ENCODE measurements at places on chromosomes 2 and 18. TPM values are rescaled to one million over a fixed set of nuclear protein-coding genes. Genes with fewer than 3 reads are reported as not detected.

CCDC121 gene
- 5.6 TPM for total RNA-seq

DCTN1 gene
- total RNA-seq = 120 TPM

RUFY4 gene
- not detected for total RNA-seq

ADD2 gene
- 5.0 TPM for total RNA-seq

TEKT4 gene
- 0.34 TPM for total RNA-seq

NEU4 gene
- total RNA-seq = 0.19 TPM

RRM2 gene
- 109 TPM for total RNA-seq

POTEI gene
- total RNA-seq = 2.1 TPM

DNA sequence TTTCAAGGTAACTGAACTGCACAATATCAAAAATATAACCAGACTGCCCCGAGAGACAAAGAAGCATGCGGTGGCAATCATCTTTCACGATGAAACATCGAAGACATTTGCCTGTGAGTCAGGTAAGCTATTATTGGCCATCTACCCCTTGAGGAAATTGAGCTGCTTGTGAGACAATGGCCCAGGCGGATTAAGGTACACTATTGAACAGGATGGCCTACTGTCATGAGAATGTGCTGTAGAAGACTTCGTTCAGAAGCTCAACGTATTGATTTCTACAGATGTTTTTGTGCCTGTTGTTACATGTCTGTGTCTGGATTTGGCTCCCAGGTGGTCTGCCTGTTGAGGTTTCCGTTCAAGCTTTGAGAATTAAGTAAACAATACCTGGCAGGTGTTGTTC lies 198.7 kb downstream of the DOK6 start:
- no peak overlapping the region for H3K27ac ChIP-seq
- H3K27me3 ChIP-seq = no peaks in the 10 kb centered on the region
- no peak for DNase-seq
- no peak overlapping the region for H3K4me3 ChIP-seq
- H3K36me3 ChIP-seq = no peaks in the 10 kb centered on the region

- H3K4me3 ChIP-seq = no peak overlapping the region
- peaks cover 20% of the 10 kb centered on the region for H3K27me3 ChIP-seq
Observed at GRCh38 chr2:88471083-88471942, 18.8 kb upstream of the FOXI3 start.

GRCh38 chr2:96508521-96509113 lies 3.5 kb upstream of the NEURL3 start:
- H3K27me3 ChIP-seq = peaks cover 23% of the 10 kb centered on the region
- H3K27ac ChIP-seq = no peak overlapping the region
- peaks cover 21% of the 10 kb centered on the region for H3K4me1 ChIP-seq
- DNase-seq = peak; percentile 66
- no peak overlapping the region for H3K4me3 ChIP-seq

- H3K27me3 ChIP-seq = no peaks in the 10 kb centered on the region
- peaks cover 45% of the 10 kb centered on the region for H3K4me1 ChIP-seq
- H3K4me3 ChIP-seq = peak overlapping the region; percentile 12
- no peak for DNase-seq
- H3K36me3 ChIP-seq = peaks cover 4% of the 10 kb centered on the region
Observed at GRCh38 chr2:62112179-62112578, 83.7 kb upstream of the B3GNT2 start.

DNA sequence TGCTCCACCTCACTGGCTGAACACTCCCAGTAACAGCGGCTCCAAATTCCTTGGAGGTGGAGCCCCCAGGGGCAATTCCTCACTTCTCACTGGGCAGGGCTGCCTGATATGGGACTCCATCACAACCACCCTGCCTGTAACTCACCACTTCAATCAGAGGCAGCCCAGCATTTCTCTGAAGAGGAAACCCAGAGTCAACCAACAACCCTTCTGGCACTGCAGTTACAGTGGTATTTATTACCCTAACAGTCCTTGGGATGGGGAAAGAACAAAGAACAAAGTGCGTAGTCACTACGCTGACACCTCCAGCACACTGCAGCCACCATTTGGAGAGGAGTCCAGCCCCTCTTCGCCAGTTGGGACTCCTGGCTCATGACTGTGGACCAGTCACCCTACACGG lies 85.7 kb upstream of the GALNT13 start:
- H3K27ac ChIP-seq = no peak overlapping the region
- no peaks in the 10 kb centered on the region for H3K27me3 ChIP-seq
- H3K4me3 ChIP-seq = no peak overlapping the region
- no peak for DNase-seq
- H3K36me3 ChIP-seq = no peaks in the 10 kb centered on the region

DNA sequence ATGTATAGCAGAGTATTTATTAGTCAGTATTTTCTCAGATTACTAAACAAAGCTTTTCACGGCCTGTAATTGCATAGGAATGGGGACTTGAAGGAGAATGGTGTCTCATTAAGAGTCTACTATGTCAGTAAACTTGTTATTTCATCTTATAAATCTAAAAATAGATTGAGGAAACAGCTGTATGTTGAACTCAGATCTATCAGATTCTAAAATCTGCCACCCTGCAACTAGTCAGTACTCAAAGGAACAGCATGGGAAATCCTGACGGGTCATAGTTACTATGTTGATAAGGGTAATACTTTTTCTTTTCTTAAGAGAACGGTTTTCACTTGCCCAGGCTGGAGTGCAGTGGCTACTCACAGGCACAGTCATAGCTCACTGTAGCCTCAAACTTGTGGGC lies 70.2 kb upstream of the EMILIN2 start:
- H3K4me3 ChIP-seq = no peak overlapping the region
- H3K27ac ChIP-seq = no peak overlapping the region
- H3K4me1 ChIP-seq = no peaks in the 10 kb centered on the region
- peaks cover 32% of the 10 kb centered on the region for H3K36me3 ChIP-seq

- H3K36me3 ChIP-seq = peaks cover 8% of the 10 kb centered on the region
- no peak for DNase-seq
- H3K4me3 ChIP-seq = peak overlapping the region; percentile 89
- no peaks in the 10 kb centered on the region for H3K27me3 ChIP-seq
- peak overlapping the region; percentile 84 for H3K27ac ChIP-seq
Observed at GRCh38 chr2:54560146-54560881, 104.2 kb downstream of the SPTBN1 start.

DNA sequence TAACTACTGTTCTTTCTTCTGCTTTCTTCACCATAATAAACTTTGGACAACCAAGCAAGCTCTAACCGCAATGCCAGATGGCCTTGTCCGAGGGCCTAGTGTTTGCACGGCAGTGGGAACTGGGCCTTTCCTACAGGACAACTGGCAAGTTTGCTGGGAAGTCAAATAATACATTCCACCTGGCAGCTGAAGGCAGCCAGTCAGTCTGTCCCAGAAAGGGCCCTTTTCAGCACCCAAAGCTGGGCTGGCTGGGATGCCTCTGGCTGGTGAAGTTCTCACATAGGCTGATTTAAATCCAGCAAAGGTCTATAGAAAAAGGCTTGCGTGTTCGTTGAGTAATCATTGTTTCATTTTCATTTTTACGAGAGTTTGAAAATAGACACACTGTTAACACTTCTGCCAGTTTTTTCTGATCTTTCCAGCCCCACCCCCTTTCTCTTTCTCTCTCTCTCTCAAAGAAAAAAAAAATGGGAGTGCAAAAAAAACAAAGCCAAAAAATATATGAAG lies 110.0 kb upstream of the EPAS1 start:
- peaks cover 7% of the 10 kb centered on the region for H3K4me1 ChIP-seq
- peaks cover 6% of the 10 kb centered on the region for H3K36me3 ChIP-seq
- DNase-seq = peak; percentile 7
- H3K4me3 ChIP-seq = no peak overlapping the region

- H3K27ac ChIP-seq = no peak overlapping the region
- peaks cover 20% of the 10 kb centered on the region for H3K36me3 ChIP-seq
- DNase-seq = no peak
- H3K27me3 ChIP-seq = no peaks in the 10 kb centered on the region
- H3K4me1 ChIP-seq = no peaks in the 10 kb centered on the region
Observed at GRCh38 chr2:53740170-53740569, 27.4 kb upstream of the CHAC2 start.

- no peak overlapping the region for H3K4me3 ChIP-seq
- H3K27me3 ChIP-seq = peaks cover 2% of the 10 kb centered on the region
- no peak overlapping the region for H3K27ac ChIP-seq
- H3K4me1 ChIP-seq = no peaks in the 10 kb centered on the region
- H3K36me3 ChIP-seq = no peaks in the 10 kb centered on the region
Observed at GRCh38 chr18:78494204-78495085, 485.2 kb upstream of the SALL3 start.

DNA sequence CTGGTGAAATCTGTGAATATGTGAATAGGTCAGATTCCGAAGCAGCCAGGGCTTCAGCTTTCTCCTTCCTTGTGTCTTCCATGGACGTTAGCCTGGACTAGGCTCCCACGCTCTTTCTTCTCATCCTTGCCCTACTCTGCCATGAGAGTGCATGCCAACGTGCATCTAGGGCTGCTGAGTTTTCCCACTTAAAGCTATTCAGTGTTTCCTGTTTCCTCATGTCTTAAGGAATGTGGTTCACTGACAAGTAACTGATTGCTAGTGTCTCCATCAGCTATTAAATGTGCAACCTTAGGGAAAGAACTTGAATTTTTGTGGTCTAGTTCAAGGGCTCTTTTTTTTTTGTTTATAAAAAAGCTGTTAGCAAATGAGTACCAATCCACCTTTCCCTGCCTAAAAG lies 642.3 kb upstream of the LINC00305 start:
- H3K36me3 ChIP-seq = no peaks in the 10 kb centered on the region
- no peak overlapping the region for H3K27ac ChIP-seq
- H3K27me3 ChIP-seq = no peaks in the 10 kb centered on the region
- H3K4me3 ChIP-seq = no peak overlapping the region
- no peaks in the 10 kb centered on the region for H3K4me1 ChIP-seq

GRCh38 chr18:59343926-59344325 lies 15.1 kb downstream of the LMAN1 start:
- H3K4me3 ChIP-seq = no peak overlapping the region
- no peak overlapping the region for H3K27ac ChIP-seq
- DNase-seq = no peak

DNA sequence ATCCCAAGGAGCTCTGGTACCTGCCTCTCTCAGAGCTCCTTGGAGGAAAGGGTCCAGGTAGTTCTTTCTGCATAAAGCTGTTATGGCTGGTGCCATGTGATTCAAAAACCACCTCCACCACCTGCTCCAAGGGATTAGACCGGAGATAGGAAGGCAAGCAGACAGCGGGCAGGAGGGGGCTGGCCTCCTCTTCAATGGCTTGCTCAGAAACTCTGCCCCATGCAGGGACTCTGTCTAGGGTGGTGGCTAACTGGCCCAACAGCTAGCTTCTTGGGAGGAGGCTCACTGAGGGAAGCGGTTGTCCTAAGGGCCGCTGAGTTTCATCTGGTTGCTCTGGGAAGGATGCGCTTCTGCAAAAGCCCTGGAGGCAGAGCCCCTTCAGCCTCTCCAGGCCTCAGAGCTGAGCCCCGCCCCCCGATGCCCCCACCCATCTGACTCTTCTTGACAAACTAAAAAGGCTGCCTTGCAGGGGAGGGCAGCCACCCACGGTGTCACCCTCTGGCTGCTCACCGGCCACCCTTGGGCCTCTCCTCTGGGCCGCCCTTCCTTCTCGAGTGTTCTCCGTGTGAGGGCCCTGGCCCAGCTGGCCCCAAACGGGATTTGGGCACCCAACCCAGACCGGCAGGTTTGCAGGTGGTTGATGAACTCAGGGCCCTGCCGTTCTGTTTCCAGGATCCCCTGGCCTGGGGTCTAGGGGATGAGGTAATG lies 90.2 kb downstream of the MCFD2 start:
- H3K4me3 ChIP-seq = no peak overlapping the region

DNA sequence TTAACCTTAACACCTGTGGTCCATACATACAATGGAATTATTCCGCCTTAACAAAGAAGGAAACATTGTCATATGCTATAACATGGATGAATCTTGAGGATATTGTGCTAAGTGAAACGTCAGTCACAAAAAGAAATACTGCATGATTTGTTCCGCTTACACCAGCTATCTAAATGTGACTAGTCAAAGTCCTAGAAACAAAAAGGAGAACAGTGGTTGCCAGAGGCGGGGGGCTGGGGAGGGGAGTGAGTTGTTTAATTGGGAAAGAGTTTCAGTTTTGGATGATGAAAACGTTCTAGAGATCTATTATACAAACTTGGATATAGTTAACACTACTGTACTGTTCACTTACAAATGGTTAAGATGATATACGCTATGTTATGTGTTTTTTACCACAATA lies 72.0 kb downstream of the SPRED2 start:
- H3K27me3 ChIP-seq = no peaks in the 10 kb centered on the region

- H3K36me3 ChIP-seq = peaks cover 33% of the 10 kb centered on the region
- H3K27ac ChIP-seq = no peak overlapping the region
- no peaks in the 10 kb centered on the region for H3K27me3 ChIP-seq
- DNase-seq = no peak
Observed at GRCh38 chr2:223887127-223887526, 49.7 kb upstream of the AP1S3 start.

GRCh38 chr2:119419065-119419464 lies 12.6 kb upstream of the TMEM37 start:
- peaks cover 21% of the 10 kb centered on the region for H3K4me1 ChIP-seq
- peaks cover 6% of the 10 kb centered on the region for H3K36me3 ChIP-seq
- H3K27me3 ChIP-seq = peaks cover 4% of the 10 kb centered on the region
- H3K4me3 ChIP-seq = no peak overlapping the region

- H3K27ac ChIP-seq = peak overlapping the region; percentile 87
- peaks cover 43% of the 10 kb centered on the region for H3K4me1 ChIP-seq
- H3K27me3 ChIP-seq = no peaks in the 10 kb centered on the region
- no peak for DNase-seq
- H3K4me3 ChIP-seq = peak overlapping the region; percentile 93
- H3K36me3 ChIP-seq = peaks cover 19% of the 10 kb centered on the region
Observed at GRCh38 chr2:23940718-23941620, 706 bp downstream of the UBXN2A start.

Measured in type B pancreatic cell (in vitro differentiated cells).